Epithelial cell of proximal tubule (primary cell): ENCODE measurements at places on chromosomes 2 and 18.

DNA sequence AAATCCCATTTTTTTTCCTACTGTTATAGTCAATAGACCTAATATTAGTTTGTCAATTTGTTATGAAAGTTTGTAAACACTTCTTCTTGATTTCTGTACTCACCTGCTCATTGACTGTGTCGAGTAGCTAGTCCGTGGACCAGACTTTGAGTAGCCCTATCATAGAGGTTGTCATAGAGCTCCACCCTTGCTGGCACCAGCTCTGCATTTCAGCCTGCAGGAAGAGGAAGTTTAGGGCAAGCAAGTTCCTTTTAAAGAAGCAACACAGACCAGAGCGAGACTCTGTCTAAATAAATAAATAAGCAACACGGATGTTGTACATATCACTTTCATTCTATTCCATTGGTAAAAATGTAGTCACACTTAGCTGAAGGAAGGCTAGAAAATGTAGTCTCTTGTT, 74.0 kb downstream of the MCFD2 start:
- DNase-seq, result no peak

DNA sequence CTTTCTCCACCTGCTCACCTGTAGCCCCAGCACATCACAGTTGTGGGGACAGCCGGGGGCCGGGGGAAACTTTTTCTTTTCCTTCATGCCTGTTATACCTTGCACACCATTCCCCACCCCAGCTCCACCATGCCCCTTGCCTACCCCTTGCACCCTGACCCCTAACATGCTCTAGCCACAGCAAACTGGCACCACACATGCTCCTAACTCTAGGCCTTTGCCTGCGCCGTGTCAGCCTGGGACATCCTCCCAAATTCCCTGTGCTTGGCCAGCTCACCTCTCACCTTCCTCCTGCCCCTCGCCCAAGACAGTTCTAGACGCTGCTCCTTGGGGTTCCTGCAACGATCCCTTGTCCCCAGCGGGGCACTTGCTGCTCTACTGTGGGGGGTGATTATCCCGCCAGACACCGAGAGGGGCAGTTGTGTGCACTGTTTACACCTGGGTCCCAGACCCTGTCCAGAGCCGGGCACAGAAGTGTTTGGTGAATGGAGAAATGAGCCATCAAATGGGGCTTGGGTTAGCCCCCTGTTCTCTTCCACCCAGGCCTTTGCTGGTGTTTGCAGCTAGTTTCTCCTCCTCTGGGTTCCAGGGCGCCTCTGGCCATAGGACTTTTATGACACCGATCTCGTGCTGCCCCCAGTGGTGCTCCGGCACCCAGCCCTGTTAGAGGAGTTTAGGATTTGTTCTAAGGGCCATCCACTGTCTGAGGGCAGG, 129.8 kb downstream of the CTIF start:
- no peak for DNase-seq

DNA sequence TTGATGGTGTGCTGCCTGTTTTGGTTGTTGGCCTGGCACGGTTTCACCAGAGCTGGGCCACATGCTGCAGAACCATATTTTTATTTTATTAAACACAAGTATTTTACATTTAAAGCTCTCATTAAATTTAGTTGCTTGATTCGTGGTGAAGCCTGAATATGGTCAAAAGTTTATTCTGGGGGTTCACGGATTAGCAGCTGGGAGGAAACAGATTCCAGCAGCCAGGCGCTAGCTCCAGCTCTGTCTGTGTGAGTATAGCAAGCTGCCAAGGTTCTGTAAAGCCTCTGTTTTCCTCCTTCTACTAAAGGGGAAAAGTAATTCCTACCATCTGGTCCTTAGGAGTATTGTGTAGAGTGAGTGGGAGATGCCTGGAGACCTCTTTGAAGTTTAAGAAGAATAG, 22.5 kb downstream of the GATA6 start:
- DNase-seq, result no peak

- DNase-seq, result no peak
Measured at GRCh38 chr18:9140381-9140780, 3.8 kb downstream of the ANKRD12 start.

DNA sequence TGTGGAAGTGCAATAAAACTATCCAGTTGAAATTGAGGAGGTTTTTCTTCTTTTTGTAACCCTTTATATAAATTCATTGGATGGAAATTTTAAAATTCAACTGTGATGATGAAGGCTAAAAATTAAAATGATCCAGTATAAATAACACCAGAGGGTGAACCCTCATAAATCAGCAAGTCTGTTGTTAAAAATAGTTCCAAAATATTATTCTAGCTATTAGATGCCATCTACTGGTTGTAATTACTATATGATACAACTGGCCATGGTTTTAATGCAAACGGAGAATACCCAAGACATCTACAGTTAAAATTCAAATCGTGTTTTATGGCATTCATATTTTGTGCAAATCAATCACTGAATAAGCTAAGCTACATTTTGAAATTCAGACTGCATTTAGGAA, 53.8 kb downstream of the TMEM200C start:
- DNase-seq, result no peak

GRCh38 chr18:11259469-11260150, 110.2 kb upstream of the PIEZO2 start:
- no peak for DNase-seq

GRCh38 chr2:219155054-219155644, 5.5 kb downstream of the NHEJ1 start:
- DNase-seq, result no peak

- DNase-seq, result no peak
Measured at GRCh38 chr18:5851998-5852397, 43.3 kb downstream of the TMEM200C start.

- no peak for DNase-seq
Measured at GRCh38 chr2:136049991-136050920, 64.8 kb upstream of the DARS1 start.

DNA sequence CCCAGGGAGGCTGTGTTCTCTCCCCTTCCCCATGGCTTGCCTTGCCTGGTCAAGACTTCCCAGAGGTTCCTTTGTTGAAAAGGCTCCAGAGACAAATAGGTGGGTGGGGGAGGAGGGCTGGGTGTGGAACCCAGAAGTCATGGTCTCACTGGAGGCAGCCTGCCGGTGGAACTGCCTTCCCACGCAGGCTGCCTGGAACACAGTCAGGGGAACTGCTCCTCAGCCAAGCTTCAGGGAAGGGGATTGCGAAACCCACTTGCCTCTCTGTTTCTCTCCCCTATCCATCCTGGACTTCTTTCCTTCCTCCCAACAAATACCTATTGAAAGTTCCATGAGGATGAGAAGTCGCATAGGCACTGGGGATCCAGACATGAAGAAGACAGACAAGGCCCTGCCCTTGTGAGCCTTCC, 31.6 kb downstream of the MARCO start:
- peak; percentile 42 for DNase-seq

GRCh38 chr2:69026026-69026425, 13.0 kb downstream of the ANTXR1 start:
- peak; percentile 25 for DNase-seq

- DNase-seq, result no peak
Measured at GRCh38 chr2:46774499-46775228, 140.9 kb downstream of the MCFD2 start.

DNA sequence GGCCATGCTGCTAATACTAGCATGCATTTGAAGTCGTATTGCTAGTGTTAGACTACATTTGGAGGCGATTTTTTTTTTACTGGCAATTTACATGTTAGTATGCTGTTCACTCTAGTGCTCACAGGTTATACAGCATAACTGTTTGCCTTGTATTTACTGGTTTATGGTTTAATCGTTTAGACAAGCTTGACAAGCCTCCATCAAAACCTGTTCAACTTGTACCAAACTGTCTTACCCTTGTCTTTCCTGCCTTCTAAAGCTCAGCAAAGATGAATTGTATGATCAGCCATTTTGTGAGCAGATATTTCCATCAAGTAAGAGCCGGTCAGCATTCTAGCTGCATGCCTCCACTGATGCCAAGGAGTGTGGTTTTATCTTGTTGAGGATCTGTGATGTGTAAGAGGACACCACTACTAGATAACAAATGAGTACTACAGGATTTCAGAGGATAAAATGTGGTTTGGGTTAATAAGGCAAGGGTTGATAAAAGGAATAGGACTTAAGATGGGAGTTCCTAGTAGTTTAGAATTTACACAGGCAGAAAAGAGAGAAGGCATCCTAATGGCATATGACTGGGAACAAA, 68.4 kb upstream of the ITM2C start:
- no peak for DNase-seq

- DNase-seq, result no peak
Measured at GRCh38 chr2:134261398-134262131, 7.7 kb downstream of the MGAT5 start.

- DNase-seq, result no peak
Measured at GRCh38 chr2:200311139-200311538, 4.6 kb downstream of the SPATS2L start.

DNA sequence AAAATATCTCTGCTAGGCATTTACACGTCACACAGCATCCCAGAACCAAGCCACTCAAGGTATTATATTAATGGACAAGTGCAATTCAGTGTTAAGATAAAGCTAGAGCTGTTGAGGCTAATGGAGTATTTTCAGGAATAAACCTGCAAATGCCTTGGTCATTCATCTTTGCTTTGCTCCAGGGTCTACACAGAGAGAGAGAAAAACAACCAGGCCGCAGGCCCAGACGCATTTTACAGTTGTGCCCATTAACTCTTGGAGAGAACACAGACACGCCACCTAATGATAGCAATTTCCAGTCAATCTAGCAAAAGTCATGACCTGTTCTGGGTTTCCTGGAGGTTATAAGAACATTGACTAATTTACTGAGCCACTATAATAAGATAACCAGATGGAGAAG, 829.3 kb downstream of the LRRTM4 start:
- DNase-seq, result no peak

- DNase-seq, result no peak
Measured at GRCh38 chr2:135962366-135963123, 22.9 kb downstream of the DARS1 start.

GRCh38 chr2:221444106-221444505, 128.0 kb downstream of the EPHA4 start:
- no peak for DNase-seq

GRCh38 chr2:164711766-164712138, 90.5 kb upstream of the GRB14 start:
- peak; percentile 96 for DNase-seq

- DNase-seq, result no peak
Measured at GRCh38 chr2:164368896-164369295, 252.4 kb downstream of the GRB14 start.

GRCh38 chr2:130728007-130728454, 839 bp upstream of the GPR148 start:
- DNase-seq, result no peak

DNA sequence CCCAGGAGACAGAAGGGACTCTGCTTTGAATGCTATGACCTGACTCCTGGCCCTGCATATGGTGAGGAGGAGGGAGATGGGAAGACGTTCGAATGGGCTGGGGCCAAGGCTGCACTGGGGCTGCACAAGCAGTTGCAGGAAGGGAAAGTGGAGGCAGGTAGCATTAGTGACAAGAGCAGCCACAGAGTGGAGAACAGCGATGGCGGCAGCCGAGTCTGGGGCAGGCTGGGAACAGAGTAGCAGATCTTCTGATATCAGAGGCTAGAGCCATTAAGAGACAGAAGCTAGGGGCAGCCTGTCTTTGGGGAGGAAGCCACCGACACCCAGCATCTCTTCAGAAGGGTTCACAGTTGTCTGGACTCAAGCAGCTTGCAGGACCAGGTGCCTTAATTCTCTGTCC, 50.1 kb downstream of the ST3GAL5 start:
- no peak for DNase-seq

- DNase-seq, result no peak
Measured at GRCh38 chr18:31657823-31658669, 26.3 kb downstream of the B4GALT6 start.

- DNase-seq, result no peak
Measured at GRCh38 chr2:65053199-65053598, 3.0 kb upstream of the CEP68 start.
